ENCODE measurements at places on chromosomes 5 and 9.

DNA sequence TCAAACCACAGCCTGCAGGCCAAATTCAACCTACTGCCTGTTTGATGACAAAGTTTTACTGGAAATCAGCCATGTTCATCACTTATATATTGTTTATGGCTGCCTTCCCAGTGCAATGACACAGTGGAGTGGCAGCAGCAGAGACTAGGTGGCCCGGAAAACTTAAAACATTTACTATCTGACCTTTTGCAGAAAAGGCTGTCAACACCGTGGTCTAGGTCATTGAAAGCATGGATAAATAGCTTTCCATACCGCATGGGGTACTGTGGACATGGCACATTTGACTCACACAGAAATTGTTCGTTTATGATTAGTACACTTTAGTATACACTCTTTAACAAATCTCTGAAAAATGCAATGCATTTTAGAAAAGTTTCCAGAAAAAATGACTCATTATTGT is 298.3 kb upstream of the EFNA5 start:
- no peak for DNase-seq

GRCh38 chr9:131977109-131977838 is 102.4 kb downstream of the MED27 start:
- no peak for DNase-seq

DNA sequence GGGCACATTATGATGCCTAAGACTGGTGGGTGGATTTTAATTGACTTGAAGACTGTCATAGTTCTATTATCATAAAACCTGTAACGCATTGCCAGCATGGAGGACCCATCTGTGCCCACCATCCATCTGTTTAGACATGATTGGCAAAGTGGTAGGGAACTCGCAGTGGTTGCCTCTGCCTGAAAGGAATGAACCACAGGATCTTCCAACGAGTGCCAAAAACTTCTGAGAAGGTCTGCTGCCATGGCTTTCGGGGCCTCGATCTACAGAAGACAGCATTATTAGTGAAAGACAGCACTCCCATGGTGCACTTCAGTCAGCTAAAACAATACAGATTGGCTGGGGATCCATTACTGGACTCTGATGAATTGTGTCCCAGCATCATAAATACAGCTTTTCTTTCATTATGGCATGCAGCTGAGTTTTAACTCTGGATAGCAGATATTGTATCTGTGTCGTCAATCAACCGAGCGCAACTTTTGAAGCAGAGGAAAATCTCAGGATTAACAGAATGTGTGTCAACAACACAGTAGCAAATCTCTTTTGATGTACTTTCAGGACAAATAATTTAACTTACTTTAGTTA is 74.3 kb downstream of the ZDHHC21 start:
- no peak for DNase-seq

GRCh38 chr9:98502311-98502975 is 206.3 kb downstream of the GABBR2 start:
- DNase-seq, result no peak

DNA sequence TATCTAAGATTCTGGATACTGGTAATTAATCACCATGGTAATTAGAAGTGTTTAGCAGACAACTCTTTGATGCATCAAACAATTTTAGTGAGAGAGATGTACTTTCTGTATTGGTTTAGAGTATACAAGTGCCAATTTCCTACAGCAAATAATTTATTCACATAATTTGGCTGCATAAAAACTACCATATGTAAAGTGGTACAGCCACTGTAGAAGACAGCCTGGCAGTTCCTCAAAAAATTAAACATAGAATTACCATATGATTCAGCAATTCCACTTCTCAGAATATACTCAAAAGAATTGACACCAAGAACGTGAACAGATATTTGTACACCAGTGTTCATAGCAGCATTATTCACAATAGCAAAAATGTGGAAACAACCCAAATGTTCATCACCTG is 36.2 kb downstream of the PHAX start:
- DNase-seq, result no peak

DNA sequence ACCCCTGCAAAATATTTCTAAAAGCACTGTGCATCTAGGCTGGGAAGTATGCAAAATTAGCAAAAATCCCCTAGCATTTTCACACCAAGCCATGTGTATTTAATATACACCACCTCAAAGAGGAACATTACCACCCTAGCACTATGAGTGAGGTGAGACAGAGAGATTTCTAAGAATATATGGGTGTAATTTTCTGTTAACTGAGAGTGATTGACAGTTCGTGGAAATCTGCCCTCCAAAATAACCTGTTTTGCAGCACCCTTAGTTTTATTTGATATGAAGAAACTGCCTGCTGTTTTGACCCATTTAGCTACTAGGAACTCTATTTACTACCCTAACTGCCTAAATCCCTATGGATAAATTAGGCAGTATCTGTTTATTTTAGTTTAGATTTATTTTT is 64.2 kb upstream of the CDKN2B start:
- no peak for DNase-seq

DNA sequence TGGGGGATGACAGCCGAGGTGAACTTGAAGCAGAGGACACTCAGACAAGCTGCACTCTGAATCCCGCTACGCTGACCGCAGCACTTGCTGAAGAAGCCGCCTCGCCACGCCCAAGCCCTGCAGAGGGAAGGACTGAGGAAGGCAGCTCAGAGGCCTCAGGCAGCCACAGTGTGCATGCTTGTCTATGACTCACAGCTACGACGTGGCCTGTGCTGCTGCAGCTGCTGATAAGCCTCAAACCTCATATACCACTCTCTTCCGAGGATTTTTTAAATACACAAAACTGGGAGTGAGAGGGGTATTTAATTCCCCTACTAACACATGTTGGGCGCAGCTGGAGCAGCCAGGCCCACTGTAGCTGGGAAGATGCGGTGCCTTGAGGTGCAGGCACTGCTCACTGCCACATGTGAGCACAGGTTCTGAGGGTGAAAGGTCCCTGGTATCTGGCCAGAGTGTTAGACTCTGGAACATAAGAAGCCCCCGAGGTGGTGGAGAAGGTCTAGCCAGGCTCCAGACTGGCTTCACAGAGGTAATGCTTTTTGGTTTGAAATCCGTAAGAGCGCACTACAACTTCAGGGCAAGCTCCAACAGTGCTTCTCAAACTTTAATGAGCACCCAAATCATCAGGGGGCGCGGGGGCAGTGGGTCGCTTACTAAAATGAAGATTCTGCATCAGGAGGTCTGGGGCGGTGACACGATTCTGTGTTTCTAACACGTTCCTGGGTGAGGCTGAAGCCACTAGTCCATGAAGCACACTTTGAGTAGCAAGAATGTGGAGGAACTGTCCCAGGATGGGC is 196.8 kb downstream of the AUH start:
- no peak for DNase-seq

- no peak for DNase-seq
Measured at GRCh38 chr5:60259730-60260129, 366.2 kb upstream of the PDE4D start.

- DNase-seq, result no peak
Measured at GRCh38 chr5:99104538-99105132, 175.8 kb upstream of the CHD1 start.

DNA sequence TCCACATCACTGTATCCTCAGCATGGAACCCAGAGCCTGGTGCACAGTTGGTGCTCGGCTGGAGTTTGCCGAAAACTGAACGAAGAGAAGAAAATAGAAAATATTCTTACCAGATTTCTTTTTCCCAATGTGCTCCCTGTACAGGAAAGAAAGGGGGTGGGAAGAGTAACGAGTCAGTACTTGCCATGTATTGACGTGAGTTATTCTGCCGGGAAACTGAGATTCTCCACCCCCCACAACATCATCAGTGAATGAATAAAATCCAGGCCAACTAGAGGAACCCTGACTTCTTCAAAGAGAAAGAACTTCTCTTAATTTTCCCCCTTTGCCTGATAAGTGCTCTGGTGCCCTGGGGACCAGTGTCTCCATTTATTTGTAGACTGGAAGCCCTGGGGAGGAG is 80.6 kb downstream of the SH3PXD2B start:
- no peak for DNase-seq

- no peak for DNase-seq
Measured at GRCh38 chr5:150120062-150120441, 33.7 kb upstream of the CSF1R start.

GRCh38 chr5:51652980-51653379 is 269.7 kb downstream of the ISL1 start:
- DNase-seq, result no peak

- no peak for DNase-seq
Measured at GRCh38 chr5:33549982-33550567, 109.3 kb downstream of the TARS1 start.
